ENCODE measurements at places on chromosomes 11 and 22.

DNA sequence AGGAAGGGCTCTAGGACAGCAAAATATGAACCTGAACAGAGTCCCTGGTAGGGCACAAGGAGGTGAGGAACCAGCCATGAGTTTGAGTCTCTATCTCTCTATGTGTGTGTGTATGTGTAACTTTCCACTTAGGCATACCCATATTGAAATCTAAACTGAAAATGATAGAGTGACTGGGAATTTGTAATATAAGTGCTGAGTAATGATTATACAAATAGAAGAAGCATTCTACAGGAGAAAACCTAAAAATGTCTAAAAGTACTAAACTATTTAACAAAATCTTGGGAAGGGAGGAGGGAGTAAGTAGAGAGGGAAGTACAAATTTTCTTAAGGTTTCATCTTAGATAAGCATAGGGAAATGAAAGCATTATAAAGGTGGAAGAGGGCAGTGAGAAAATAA lies 97.1 kb upstream of the ZC3H12C start:
- DNase-seq: no peak

GRCh38 chr22:27431896-27432295 lies 369.7 kb downstream of the MN1 start:
- no peak for DNase-seq

GRCh38 chr11:110493346-110493745 lies 63.6 kb downstream of the FDX1 start:
- no peak for DNase-seq

DNA sequence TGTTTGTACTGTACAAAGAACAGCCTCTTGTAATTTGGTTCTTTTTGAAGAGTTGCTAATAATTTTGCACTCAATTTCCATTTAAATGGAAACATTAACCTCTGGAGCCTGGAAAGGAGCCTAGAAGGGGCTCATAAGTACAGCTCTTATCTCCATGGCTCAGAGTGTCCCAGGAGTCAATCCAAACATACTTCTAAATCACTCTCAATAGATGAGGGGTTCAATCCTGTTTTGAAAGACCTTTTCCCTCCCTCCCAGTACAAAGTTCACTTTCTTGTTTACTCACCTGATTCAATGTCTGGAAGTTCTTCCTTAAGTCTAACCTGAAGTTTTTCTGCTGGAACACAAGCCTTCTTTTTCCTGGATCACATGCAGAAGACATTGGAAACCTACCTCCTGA lies 273.0 kb upstream of the PLET1 start:
- DNase-seq: no peak

- no peak for DNase-seq
These were observed 205.1 kb downstream of the TENM4 start for GRCh38 chr11:79235696-79236095.
